Right renal cortex interstitium (tissue), 3 donors: ENCODE measurements at places on chromosomes 11 and 22. TPM values are rescaled to one million over a fixed set of nuclear protein-coding genes. Genes with fewer than 3 reads are reported as not detected.

DNA sequence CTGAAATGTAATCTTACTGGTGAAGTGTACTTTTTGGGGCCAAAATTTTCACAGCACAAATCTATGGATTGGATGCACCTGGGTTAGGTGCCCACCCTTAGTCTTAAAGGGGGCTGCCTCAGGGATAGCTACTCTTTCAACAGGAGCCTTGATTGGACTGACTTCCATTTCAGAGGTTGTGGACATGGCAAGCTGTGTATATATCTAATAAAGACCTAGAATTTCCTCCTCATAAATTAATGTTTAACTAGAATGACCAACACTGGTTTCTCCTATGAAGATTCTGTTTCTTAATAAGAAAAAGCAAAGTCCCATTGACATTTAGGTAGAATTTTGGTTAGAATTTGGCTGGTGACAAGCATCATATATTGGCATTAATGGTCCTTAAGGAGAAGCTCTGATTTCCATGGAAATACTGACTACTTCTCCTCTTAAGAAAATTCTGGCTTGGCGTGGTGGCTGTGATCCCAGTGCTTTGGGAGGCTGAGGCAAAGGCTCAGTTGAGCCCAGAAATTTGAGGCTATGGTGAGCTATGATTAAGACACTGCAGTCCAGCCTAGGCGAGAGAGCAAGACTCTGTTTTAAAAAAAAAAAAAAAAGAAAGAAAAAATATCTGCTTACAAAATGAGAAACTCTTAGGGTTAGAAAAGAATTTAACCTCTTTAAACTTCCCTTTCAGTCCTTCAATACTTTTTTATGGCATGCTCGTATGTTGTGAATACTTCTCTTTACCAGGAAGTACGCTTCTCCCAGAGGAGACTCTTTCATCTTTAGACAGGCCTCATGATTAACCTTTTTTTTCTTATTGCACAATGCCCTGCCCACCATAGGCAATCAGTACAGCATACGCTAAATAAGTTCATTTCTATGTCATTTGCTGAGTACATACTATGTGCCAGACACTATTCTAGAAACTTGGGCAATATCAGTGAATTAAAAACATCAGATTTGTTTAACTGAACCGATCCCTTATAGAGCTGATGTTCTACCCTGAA is 77.2 kb downstream of the PRR5L start:
- no peak for DNase-seq

GRCh38 chr11:125910226-125910849 is 6.0 kb downstream of the DDX25 start:
- DNase-seq, result no peak

GRCh38 chr22:50105208-50106100 is 15.6 kb downstream of the MOV10L1 start:
- DNase-seq, result no peak

Gene CDKN1C
- 119 TPM for polyA plus RNA-seq

Gene CECR2
- polyA plus RNA-seq, result 10.5 TPM

Gene CASP4
- 22.5 TPM for polyA plus RNA-seq

Gene SLCO2B1
- polyA plus RNA-seq, result 6.6 TPM

- no peak for DNase-seq
Observed at GRCh38 chr11:111450480-111451320, 61.5 kb downstream of the BTG4 start.

Gene OLFML1
- polyA plus RNA-seq, result 38.8 TPM

- DNase-seq, result no peak
Observed at GRCh38 chr11:69305885-69306540, 12.1 kb downstream of the MYEOV start.

GRCh38 chr22:39927544-39927943 is 26.7 kb downstream of the GRAP2 start:
- DNase-seq, result no peak

Gene DHCR7
- 39.0 TPM for polyA plus RNA-seq

Gene ASPHD2
- 3.7 TPM for polyA plus RNA-seq

Gene MIOX
- 19.0 TPM for polyA plus RNA-seq

GRCh38 chr22:25452116-25452700 is 112.3 kb upstream of the GRK3 start:
- DNase-seq, result no peak

- DNase-seq, result no peak
Observed at GRCh38 chr11:2747248-2748027, 47.6 kb upstream of the KCNQ1OT1 start.

GRCh38 chr22:42375982-42376381 is 56.2 kb downstream of the NFAM1 start:
- no peak for DNase-seq

DNA sequence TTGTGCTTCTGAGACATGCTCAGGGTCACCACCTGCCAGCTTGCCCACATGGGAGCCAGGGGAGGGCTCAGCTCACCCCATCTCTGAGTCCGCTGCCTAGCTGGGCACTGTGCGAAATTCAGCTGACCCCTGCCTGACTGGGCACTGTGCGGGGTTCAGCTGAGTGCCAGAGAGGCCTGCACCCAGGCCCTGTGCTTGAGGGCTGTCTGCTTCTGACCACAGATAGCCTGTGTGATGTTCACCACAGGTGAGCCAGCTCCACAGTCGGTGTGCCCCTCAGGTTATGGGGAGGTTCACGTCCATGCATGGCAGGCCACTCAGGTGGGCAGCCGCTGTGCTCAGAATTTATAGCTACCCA is 84.5 kb upstream of the SUSD2 start:
- DNase-seq, result no peak

- DNase-seq, result no peak
Observed at GRCh38 chr11:9943386-9944110, 279.7 kb downstream of the SWAP70 start.

DNA sequence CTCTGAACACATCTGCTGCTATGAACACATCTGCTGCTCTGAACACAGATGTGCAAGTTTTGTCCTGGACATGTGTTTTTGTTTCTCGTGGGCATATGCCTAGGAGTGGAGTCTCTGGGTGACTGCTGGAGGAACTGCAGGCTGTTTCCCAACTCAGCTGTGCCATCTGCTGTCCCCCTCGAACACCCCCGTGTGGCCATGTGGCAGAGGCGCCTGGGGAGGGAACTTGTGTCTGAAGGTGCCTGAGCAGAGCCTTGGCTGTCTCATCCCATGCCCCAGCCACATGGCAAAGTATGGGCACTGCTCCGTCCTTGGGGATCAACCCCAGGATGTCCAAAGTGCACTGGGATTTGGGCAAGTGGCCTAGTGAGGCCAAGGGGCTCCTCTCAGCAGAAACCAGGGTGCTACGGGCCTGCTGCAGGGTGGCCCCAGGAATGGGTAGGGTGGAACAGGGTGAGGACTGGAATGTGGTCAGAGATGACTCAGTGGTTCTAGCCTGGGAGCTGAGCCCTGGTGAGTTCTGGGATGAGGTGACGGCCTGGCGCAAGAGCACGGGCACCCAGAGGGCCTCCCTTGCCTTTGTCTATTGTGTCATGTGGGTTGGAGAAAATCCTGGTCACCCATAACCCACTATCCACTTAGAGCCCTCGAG is 14.7 kb downstream of the GATD1 start:
- no peak for DNase-seq

Gene DDIAS
- polyA plus RNA-seq, result 7.5 TPM

Gene HBG1
- polyA plus RNA-seq, result 5.8 TPM

DNA sequence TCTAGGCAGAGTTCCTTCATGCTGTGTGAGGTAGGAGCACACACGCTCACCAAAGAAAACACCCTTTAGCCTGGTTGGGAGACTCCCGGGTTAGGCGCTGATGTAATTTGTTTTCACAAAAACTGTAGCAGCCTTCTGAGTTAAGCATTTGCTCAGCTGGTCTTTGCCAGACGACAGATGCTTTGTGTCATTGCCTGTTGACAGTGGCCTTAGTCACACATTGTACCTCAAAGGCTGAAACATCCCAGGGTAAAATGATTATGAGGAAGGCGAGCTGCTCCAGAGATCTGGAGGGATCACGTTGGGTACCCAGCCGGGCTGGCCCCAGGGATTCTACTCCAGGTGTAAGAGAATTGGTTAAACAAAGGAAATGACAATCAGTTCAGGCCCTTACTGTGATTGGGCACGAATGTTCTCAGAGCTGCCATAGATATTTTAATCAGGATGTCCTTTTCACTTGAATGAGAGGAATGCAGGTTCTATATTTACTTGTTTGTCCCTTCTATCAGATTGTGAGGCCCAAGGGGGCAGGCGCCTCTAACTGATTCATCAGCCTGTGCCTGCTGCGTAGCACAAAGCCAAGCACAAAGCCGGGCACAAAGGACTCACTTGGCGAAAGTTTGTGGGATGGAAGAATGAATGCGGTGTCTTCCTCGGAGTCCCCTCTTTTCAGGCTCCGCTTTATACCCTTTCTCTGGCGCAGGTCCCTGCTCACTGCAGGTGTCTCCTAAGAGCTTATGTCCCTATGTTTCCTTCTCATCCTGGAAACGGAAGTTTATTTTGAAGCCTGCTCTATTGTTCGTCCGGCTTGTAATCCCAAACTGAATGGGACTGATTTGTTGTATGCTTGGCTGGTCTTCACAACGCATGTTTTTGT is 47.1 kb downstream of the ADM start:
- DNase-seq, result peak; percentile 82

Gene MUC6
- polyA plus RNA-seq, result 17.8 TPM

DNA sequence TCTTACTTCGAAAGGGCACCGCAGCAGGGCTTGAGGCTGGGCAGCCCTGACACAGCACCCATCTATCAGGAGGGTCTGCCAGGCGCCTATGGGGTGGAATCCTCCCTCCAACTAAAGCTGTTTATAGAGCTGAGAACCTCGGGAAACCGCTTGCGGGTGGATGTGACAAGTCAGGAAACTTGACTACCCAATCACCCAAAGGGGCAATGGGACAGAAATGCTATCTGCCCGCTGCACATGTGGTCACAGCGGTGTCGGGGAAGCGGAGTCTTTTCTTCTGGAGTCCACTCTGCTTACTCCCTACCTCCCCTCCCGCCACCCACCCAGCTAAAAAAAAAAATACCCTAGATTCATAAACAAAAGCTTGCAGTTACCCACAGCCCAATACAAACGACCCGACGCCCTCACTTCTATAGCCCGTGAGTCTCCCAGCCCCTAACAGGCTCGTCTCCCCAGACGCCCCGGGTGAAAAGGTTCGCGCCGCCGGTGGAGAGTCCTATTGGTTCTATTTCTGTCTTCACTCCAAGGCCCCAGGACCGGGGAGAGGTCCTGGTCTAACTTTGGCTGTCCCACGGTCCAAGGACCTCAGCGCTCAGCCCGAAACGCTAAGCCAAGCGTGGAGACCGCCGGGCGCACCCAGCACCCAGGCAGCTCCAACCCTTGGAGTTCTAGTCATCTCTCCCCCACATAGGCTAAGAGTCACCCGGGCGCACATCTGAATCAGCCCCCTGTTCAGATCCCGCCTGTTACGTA is 1.4 kb downstream of the TRPC6 start:
- no peak for DNase-seq

DNA sequence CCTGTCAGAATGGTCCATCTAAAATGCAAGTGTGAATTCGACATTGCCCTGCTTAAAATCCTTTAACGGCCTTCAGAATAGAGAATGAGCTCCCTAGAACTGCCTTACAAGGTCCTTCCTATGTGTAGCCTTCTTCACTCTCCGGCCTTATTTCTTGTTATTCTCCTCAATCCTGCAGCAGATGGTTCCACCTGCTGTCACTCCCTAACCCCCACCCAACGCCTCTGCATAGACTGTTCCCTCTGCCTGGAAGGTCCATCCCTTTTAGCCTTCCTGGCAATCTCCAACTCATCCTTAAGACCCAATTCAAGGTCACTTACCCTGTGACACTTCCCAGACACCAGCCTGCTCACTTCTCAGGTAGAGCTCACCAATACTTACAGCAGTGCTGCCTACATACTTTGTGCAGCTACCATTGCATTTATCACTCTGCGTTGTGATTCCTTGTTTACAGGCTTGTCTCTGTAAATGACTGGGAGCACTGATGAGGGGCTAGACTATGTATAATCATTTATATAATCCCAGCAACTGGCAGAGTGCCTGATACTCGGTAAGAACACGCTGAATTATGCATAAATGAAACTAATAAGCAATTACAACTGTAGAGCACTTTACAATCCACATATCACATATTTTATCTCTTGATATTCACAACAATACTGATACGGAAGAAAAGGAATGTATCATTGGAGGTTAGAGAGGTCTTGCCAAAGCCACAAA is 58.9 kb downstream of the CLPB start:
- no peak for DNase-seq

DNA sequence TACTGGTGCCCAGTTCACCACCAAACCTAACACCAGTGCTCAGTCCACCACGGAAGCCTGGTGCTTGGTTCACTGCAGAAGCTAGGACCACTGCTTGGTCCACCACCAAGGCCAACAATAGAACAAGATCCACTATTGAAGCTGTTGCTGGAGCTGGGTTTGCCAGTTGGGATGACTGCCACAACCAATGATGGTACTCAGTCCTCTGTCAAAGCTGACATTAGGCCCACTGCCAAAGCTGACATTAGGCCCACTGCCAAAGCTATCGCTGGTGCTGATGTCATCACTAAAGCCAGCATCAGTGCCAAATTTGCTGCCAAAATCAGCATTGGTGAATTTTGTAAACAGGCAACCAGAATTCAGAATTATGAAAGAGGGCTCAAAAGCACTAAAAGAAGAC is 1850.2 kb upstream of the RAG2 start:
- no peak for DNase-seq

DNA sequence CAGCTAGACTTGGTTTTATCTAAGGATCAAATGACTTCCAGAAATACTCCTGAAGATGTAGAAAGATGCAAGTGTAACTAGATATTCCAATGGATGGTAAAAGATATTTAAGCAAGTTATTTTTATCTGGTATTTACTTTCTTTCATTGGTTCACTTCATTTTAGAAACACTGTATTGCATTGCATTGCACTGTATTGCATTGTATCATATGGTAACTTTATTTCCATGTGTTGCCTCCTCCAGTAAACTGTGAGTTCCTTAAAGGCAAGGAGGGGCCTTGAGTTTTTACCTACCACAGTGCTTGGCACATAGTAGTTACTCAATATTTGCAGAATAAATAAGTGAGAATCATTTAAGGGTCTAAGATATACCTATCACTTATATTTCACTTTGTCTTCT is 31.8 kb upstream of the FLI1 start:
- DNase-seq, result no peak

GRCh38 chr11:76724171-76724768 is 53.7 kb upstream of the LRRC32 start:
- no peak for DNase-seq

DNA sequence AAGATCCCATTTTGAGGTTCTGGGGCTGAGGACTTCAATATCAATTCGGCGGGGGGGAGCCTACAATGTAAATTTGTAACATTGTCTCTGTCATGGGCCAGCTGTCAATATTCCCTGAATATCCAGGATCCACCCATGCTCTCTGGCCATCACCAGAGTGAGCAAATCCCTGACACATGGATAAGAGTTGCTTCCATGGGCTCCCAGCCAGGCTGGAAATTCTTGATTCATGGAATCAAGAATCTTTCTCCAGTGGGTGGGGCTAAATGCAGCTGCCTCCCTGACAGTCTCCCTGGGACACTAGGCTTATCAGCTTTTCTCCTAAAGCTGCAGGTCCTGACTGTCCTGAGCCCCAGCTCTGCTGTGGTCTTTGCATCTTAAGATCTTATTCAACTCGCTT is 86.9 kb upstream of the IGLL5 start:
- no peak for DNase-seq

GRCh38 chr11:102911758-102912481 is 37.1 kb upstream of the MMP12 start:
- no peak for DNase-seq
